ENCODE measurements at places on chromosomes 4 and X.

DNA sequence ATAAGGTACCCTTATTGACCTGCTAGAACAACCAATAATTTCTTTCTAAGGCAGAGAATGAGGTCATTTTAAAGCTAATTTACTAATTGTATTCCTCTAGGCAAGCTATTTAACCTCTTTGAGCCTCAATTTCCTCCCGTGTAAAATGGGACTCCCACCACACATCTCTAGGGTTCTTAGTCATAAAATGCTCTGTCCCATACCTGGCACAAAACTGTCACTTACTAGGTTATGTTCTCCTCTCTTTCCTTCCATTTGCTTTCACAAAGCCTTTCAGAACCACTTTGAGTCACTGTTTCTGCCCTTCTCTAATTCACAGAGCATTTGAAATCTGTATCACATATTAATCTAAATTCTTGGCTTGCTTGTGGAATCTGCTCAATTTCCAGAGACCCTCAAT is 2.4 kb upstream of the GPR82 start:
- DNase-seq: no peak

GRCh38 chrX:50211510-50211909 is 6.9 kb downstream of the CCNB3 start:
- no peak for DNase-seq

GRCh38 chr4:98919996-98920395 is 8.9 kb downstream of the EIF4E start:
- no peak for DNase-seq

- no peak for DNase-seq
These were observed 134.0 kb downstream of the COL4A6 start for GRCh38 chrX:108304210-108304609.

DNA sequence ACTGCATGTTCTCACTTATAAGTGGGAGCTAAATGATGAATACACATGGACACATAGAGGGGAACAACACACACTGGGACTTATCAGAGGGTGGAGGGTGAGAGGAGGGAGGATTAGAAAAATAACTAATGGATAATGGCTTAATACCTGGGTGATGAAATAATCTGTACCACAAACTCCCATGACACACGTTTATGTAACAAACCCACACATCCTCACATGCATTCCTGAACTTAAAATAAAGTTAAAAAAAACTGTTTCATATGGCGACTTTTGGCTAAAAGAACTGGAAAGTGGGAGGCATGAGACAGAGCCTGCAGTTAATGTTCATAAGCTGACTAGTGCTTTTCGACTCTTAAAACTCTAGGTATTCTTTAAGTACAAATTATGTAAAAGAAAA is 98.9 kb upstream of the NPFFR2 start:
- no peak for DNase-seq

- DNase-seq: no peak
These were observed 14.1 kb downstream of the CTBP1 start for GRCh38 chr4:1234811-1235292.

- DNase-seq: no peak
These were observed 71.0 kb downstream of the SNCA start for GRCh38 chr4:89765966-89766365.

- no peak for DNase-seq
These were observed 3.2 kb downstream of the GBA3 start for GRCh38 chr4:22695917-22696316.

DNA sequence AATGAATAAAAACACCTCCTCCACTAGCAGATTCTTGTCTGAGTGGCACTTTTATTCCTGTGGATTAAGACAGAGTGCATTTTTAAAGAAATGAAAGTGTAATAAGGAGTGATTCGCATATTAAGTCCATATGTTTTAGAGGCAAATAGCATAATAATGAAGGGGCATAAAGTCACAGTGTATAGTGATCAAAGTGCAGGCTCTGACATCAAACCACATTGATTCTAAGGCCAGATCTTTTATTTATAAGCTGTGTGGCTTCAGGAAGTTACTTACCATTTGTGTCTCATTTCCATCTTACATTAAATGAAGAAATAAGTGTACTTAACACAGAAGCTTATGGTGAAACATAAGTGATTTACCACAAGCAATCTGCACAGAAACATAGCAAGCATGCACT is 332.8 kb downstream of the GASK1B start:
- DNase-seq: no peak

DNA sequence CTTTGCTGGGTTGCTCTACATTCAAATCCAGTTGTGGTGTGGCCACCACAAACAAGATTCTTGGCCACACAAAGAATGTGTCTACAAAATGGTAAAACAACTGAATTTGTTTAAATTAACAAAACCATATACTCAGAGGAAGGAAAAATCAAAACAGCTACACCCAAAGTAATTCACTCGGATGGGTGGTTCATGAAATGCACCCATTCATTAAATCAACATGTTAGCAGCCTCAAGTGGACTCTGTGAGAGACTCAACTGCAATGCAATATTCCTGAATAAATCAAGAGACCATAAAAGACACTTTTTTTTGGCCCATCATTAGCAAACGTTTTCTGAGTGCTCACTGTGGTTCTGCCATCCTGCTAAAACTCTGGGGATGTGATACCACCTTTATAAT is 11.2 kb upstream of the AMELX start:
- DNase-seq: no peak

GRCh38 chr4:53810643-53811042 is 219.4 kb upstream of the LNX1 start:
- DNase-seq: no peak

DNA sequence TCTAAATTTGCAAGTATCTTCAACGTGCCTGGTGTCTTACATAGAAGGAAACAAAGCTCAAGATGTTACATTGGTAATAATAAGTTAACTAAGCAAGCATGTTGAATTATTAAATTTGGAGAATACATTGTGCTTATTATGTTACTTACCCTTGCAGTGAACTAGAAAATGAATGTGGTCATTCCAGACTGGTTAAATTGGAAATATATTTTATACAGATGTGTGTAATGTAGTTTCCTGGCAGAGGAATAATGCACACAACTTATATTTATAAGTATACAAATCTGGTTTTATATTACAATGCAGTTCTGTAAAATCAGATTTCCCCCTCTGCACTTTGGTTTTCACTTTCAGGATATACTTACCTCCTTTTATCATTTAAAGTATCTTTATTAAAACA is 159.9 kb upstream of the SLIT2 start:
- DNase-seq: no peak

DNA sequence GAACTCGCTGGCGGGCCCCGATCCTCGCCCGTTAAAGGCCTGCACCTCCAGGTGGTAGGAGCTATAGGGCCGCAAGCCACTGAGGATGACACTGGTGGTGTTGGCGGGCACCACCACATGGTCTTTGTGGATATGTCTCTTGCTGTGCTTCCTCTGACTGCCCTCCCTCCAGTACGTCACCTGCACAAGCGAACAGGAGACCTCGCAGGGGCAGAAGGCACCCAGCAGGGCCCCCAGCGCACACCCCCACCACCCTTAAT is 20.7 kb downstream of the L1CAM start:
- no peak for DNase-seq

DNA sequence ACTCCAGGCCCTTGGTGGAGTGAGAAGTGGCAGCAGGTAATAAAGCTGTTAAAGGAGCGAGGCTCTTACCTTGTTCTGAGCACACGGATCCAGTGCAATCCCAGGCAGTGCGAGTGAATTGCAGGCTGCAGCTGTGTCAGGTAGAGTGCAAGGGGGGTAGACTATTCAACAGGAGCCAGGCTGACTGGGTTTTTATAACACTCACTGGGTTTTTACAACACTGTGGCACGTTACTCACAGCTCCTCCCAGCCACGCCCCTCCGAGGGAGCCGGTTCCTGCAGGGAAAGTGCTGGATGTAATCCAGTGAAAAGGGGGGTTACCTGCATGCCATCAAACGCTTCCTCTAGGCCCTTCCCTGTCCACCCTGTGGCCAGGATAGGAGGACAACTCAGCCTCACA is 358 bp downstream of the FGFBP1 start:
- DNase-seq: no peak

DNA sequence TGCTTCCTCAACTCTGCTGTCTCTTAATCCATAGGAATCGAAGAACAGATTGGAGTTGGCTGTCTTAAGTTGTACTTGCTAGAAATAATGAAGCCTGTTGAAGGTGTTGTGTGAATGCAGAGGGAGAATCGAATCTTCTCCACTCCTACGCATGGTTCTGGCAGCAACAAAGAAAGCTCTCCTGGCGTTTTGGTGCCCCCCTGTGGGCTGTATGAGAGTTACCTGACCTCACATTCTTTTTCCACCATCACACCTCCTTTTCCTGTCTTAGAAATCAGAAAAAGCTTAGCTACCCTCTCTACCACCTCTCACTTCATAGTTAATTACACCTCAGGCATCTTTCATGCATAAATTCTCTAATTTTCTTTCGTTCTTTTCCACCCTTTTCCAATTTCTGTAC is 16.3 kb downstream of the KLF8 start:
- peak; percentile 34 for DNase-seq

- DNase-seq: no peak
These were observed 271.2 kb downstream of the FBXO8 start for GRCh38 chr4:174012135-174012885.

GRCh38 chr4:53432528-53433424 is 55.3 kb downstream of the FIP1L1 start:
- DNase-seq: no peak

DNA sequence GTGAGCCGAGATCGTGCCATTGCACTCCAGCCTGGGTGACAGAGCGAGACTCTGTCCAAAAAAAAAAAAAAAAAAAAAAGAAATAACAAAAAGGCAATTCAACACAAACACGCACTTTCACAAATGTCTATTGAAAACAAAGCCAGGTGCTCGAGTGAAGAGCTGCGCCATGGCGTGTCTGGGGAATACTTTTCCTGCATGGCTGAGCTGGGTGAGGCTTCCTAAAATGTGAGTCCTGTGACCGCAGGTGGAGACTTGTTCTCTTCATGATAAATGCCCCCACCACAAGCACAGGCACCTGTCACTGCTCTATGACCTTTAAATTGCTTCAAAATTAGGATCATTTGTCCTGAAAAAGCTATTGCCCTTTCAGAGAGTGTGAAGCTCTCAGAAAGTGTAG is 4.0 kb upstream of the ABLIM2 start:
- no peak for DNase-seq

GRCh38 chr4:970854-971520 is 2.4 kb downstream of the DGKQ start:
- no peak for DNase-seq

- no peak for DNase-seq
These were observed 67.2 kb downstream of the ANK2 start for GRCh38 chr4:113116414-113117357.

GRCh38 chr4:45640281-45640680 is 483.6 kb downstream of the GABRG1 start:
- no peak for DNase-seq

GRCh38 chr4:123167931-123168330 is 228.7 kb upstream of the SPRY1 start:
- no peak for DNase-seq

DNA sequence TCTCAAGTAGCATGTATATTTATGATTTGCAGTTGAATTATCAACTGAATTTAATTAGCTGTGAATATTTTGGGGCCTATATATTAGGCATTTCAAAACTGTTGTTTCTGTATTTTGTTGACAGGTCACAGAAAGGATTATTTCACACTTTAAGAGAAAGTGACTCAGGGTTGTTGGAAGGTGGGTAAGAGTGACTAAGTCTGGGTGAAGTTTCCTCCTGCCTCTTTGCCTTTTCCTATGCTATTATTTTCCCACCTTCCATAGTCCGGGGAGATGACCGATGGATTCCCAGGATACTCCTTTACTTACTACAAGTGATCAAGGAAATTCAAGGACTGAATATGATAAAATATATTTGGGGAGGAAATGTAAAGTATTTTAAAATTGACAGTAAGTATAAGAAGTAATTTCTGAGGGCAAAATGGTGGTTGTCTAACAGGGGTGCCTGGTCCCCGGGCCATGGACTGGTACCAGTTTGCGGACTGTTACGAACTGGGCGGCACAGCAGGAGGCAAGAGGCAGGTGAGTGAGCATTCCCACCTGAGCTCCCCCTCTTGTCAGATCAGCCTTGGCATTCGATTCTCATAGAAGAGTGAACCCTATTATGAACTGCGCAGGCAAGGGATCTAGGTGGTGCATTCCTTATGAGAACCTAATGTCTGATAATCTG is 175.5 kb upstream of the GPRIN3 start:
- no peak for DNase-seq

All from stimulated activated CD4-positive, alpha-beta T cell treated with anti-CD3 and anti-CD28 coated beads, TNF-alpha, amount 100 ng/mL, for 1 hour (primary cell).